Cerebellum (tissue), 4 donors: ENCODE measurements at places on chromosomes 5 and 9.

DNA sequence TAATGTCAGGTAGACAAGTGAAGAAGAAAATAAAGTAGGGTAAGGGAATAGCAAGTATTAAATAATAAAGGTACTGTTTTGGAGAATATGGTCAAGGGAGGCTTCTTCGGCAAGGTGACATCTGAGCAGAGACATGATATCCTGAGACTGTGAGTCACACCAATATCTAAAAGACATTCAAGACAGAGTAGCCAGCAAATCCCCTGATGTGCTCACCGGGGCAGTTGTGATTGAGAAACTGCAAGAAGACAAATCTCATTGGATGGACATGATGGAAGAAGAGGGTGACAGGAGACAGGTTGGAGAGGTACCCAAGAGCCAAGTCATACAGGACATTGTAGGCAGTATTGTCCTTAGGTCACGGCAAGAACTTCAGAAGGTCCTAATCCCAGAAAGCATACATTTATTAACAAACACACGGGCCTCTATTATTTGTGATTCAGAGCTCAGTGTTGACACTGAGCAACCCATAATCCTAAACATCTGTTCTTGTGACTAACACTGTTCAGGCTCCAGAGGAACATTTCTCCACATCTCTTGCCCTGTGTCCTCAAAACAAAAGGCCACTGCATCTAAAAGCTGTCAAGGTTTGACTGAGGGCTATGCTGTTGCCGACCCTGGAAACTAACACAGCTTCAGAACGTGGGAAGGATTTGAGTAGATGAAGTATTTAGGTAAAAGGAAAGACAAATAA, 258.7 kb upstream of the CLINT1 start:
- no peak for DNase-seq

DNA sequence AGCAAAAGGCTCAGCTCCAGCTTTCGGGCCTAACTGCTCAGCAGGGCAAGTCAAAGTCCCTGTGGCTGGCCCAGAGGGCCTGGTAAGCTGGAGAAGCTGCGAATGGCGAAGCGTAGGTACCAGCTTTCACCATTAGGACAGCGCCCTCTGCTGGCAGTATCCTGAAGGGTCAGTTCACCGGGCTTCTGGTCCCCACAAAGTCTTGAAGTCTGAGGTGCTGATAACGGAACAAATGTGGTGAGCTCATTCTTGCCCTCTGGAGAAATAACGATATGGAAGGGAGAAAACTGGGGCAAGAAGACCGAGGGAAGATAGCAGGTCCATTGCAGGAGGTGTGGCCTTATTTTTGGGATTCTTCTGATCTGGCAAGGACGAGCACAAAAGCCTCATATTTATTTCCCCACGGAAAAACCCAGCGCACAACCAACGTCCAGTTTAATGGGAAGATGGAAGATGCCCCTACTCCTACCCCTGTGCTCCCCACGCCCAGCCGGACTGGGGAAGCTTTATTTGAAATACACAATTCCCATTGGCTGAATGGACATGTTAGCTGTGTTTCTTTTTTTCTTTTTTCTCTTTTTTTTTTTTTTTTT, 7.2 kb downstream of the SOWAHA start:
- DNase-seq, result peak; percentile 87

GRCh38 chr9:121731919-121732318, 80.5 kb downstream of the DAB2IP start:
- DNase-seq, result no peak

DNA sequence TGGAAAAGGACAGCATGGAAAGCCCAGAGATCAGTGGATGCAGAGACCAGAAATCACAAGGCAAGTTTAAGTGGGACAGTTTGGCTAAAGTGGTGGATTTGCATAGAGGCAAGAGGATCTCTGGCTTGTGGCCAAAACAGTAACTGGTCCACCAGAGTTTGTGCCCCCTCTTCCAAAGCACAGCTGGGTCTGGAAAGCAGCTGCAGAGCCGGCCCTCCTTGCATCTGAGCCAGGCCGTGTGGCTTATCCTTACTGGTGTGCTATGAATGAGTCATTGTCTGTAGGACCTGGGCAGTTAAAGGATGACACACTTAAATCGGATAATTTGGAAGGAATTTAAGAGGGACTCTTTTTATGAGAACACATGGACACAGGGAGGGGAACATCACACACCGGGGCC, 146.6 kb downstream of the PIP5K1B start:
- no peak for DNase-seq
